ENCODE measurements at places on chromosomes 3 and 15. TPM values are rescaled to one million over a fixed set of nuclear protein-coding genes. Genes with fewer than 3 reads are reported as not detected.

Gene LDHAL6B
- not detected for total RNA-seq

Gene CCR8
- not detected for total RNA-seq

Gene ZNF660
- total RNA-seq = 4.6 TPM

Gene FAM3D
- total RNA-seq = not detected

Gene PGBD4
- 4.0 TPM for total RNA-seq

Gene P2RY1
- total RNA-seq = 1.4 TPM

- no peak for DNase-seq
Measured at GRCh38 chr3:12886106-12886679, 44.8 kb upstream of the RPL32 start.

- DNase-seq = no peak
Measured at GRCh38 chr15:27867861-27868260, 231.3 kb downstream of the OCA2 start.

DNA sequence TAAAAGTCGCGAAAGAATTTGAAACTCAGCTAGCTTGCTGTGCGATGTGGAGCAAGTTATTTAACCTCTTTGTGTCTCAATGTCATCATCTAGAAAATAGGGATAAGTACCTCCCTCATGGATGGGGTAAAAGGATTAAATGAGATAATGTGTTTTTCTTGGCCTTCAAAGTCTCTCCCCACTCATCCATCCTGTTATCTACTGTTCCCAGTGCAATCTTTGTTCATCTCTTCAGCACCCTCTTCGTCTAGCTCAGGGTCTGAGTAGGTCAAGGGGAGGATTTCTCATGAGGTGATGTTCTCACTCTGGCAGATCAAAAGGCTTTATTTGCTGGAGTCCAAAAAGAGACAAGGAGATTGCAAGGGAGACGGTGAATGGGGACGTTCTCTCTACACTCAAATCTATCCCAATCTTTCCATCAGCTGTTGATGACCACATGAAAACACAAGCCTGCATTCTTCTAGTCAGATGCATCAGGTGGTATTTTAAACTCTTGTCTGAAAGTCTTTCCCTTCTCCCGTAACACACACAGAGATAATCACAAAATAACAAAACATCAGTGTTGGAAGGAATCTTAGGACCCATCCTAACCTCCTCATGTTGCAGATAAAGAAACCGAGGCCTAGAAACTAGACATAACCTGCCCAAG, 1.3 kb downstream of the MESD start:
- DNase-seq = no peak

DNA sequence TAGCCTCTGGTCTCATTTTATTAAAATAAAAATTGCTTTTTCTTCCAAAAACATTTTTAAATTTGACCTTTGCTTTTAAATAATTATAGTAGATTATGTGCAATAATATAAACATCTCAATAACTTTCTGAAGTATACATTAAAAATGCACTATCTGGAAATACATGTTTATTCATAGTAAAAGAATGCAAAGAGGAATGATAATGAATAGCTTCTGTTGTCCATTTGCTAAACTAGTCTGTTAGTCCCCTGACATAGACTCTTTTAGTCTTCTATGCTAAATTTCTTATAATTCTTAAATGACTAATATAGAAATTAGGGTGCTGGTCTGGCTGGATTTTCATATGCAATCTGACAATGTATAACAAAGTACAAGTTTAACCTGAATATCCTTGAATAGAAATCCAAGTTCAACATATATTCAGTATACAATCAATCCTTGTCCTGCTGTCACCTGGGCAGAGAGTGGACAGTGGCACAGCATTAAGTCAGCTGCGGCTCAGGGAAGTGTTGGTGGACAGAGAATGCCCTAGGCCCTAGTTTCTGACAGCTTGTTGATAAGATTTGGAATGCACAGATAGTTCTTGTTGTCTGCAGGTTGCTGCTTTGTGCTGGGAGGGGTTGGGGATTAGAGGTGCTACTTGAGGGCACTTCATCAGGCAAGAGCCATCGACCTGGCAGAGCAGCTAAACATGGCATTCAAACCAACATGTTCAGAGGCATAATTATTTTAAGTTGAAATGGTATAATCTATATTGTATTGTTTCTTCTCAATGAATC, 161.7 kb downstream of the MBNL1 start:
- DNase-seq = no peak

DNA sequence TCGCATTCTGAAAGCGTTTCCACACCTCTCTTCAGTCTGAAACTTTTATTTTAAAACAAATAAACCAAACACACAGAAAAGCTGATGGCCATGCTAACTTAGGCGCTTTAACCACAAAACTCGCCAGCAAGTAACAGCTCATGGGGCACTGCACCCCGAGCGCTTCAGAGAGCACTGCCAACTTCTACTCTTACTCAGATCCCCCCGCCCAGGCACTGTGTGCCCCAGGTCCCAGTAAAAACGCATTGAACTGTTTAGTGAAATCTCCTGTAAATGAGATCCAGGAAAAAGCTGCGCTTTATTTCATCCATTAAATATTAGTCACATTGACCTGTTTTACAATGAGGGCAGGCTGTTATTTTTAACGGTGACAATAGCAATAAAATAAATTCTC, 99.7 kb downstream of the LRIG1 start:
- DNase-seq = no peak

GRCh38 chr15:61994216-61994615, 66.0 kb downstream of the VPS13C start:
- DNase-seq = no peak

- no peak for DNase-seq
Measured at GRCh38 chr3:89622063-89622700, 514.8 kb downstream of the EPHA3 start.

GRCh38 chr3:124873226-124873625, 13.9 kb downstream of the ITGB5 start:
- no peak for DNase-seq

DNA sequence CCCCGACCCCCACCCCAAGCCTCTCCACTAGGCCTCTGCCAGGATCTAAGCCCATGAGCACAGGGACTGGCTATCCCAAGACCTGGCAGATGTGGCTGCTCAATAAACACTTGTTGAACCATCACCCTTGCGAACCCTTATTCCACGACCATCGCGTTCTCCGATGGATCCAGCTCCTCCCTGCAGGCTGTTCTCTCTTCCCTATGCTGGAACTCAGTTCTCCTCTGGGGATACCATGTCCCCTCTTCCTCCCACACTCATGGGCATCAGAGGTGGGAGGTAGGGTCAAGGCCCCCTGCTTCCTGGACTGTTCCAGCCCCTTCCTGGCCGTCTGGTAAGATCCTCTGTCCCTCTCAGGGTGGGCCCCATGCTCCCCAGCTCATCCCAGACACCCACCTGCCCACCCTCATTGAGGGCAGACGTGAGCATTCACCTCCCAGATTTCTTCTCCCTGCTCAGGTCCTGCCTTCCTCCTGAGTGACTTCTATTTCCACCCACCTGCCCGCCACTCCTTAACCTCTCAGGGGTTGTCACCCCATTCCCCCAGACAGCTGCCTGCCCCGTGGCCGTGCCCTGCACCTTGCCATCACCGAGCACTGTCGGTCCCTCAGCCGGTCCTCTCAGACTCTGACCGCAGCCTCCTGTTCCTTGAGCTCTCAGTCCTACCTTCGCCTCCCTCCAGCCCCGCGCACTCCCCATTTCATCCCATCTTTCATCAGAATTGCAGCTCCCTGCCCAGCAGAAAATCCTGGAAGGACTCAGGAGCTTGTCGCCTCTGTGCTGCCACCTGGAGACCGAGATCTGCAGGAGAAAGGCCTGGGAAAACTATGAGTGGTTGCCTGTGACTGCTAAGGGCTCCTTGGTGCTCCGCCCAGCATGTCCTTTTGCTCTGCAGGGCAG, 42.0 kb downstream of the PML start:
- no peak for DNase-seq

DNA sequence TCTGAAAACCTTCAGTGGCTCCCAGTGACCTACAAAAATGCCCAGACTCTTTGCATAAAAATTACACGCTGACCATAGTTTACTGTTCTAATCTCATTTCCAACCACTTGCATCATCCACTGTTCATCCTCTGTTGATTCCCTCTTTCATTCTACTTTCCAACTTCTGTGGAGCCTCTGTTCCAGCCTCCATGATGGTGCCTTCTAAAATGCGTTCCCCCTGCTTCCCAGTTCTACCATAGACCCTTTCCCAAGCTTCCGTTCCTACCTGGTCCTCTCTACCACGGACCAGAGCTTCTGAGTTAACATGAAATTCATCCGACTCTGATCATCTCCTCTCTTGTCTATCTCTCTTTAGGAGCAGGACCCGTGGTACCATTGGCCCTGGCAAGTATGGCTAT, 127.0 kb downstream of the THSD4 start:
- DNase-seq = no peak

DNA sequence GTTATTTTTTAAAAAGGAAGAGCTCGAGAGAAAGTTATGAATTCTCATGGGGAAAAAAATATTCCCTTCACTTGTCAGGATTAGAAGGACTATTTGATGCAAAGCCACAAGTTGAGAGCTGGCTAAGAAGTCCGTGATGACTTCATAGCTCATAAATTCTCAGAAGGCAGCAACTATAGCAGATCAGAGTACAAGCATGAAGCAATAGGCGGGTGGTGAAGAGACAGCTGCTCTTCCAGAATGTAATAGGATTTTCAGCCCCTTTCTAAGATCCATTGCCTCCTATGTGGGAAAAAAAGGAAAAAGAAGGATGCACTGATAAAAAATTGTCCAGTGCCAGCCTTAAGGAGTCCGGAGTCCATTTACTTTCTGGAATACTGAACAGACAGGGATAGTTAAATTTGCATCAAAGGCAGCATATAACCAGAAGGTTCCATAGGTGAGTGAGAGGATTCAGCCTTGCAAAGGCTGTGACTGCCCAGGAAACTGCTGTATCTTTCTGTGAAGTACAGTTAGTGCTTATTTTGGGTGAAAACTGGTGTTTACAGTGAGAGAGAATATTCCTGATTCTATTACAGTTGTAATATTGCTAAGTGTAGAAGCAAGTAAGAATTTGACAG, 929.5 kb upstream of the ALCAM start:
- DNase-seq = no peak

DNA sequence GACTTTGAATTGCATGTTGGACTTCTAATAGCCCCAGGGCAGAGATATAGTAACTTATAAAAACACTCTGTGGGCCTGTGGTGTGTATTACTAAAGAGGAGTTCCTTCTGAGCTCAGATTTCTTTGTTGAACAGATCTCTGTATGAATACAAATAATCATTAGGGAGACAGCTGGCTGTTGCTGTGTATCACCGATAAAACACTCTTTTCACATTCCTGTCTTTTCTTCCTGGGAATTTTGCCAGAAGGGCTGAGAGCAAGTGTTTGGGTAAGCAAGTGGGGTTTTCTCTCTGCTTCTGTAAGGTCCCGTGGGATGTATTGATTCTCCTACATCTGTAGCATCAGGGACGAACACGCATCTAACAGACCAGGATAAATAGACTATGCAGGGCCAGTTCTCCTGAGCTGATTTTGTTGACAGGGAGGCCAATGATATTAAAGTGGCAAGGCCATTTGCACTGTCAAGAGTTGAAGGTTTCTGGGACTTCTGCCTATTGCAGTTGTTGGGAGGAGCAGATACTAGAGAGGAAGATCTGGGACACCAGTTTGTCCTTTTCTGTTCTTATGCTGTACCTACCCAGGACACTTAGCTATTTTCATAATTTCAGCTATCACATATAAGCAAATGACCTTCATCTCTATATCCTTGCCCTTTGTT, 225.9 kb upstream of the CD96 start:
- no peak for DNase-seq

- DNase-seq = no peak
Measured at GRCh38 chr15:43220991-43221403, at the start of gene EPB42. EPB42 (minus strand) TSS chr15:43221018; CDS start chr15:43220825, 193 bp downstream.

GRCh38 chr3:88616413-88616812, 466.7 kb downstream of the C3orf38 start:
- no peak for DNase-seq

DNA sequence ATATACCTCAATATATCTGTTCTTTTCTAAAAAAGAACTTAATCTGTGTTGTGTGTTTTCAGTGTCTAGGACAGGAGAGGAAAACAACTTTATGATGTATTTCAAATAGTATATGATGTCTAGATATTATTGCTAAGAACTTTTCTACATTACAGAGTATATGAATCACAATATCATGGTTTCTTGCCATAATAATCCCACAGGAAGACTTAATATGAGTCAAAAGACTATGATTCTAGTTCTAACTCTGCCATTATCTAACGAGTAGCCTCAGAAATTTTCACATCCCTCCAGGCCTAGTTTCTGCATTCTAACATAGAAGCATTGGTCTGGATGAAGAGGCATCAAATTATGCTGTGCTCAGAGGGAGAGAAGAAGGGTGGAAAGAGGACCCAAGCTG, 107.7 kb upstream of the SPRED1 start:
- DNase-seq = no peak
